ENCODE measurements at places on chromosomes 5 and 9.

- no peak for DNase-seq
Measured at GRCh38 chr5:142235870-142236672, 88.8 kb downstream of the SPRY4 start.

DNA sequence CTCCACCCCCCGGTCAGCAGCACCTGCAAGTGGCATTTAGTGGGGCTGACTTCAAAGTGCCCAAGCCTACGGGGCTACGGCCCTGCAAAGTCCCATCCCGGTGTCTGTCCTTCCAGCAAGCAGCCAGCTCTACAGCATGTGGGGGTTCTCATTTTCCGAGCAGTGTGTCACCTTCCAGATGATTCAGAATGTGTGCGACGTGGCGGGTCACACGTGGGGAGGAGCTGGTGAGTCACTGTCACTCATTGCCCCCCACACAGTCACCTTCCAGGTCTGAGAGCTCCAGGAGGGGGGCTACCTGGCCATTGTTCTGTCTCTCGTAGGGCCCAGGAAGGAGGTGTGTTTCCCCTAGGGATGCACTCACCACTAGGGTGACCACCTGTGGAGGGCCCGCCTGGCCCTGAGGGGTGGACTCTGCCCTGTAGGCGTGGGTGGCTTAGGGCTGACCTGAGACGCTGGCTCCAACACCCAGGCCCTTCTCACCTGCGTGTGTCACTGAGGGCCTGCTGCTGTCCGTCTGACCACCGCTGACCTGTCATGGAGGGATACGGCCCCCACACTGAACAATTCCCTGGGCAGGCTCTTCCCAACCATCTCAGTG, 70.2 kb downstream of the SEMA4D start:
- peak; percentile 76 for DNase-seq

- DNase-seq = no peak
Measured at GRCh38 chr5:124124711-124125229, 612.8 kb downstream of the CSNK1G3 start.

DNA sequence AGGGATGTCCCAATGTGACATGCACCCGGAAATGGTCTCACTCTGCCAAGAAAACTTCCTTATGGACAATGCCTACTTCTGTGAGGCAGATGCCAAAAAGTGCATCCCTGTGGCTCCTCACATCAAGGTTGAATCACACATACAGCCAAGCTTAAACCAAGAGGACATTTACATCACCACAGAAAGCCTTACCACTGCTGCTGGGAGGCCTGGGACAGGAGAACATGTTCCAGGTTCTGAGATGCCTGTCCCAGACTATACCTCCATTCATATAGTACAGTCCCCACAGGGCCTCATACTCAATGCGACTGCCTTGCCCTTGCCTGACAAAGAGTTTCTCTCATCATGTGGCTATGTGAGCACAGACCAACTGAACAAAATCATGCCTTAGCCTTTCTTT, 37.6 kb upstream of the CCDC152 start:
- DNase-seq = no peak

- no peak for DNase-seq
Measured at GRCh38 chr9:83403527-83404238, 134.5 kb downstream of the FRMD3 start.

DNA sequence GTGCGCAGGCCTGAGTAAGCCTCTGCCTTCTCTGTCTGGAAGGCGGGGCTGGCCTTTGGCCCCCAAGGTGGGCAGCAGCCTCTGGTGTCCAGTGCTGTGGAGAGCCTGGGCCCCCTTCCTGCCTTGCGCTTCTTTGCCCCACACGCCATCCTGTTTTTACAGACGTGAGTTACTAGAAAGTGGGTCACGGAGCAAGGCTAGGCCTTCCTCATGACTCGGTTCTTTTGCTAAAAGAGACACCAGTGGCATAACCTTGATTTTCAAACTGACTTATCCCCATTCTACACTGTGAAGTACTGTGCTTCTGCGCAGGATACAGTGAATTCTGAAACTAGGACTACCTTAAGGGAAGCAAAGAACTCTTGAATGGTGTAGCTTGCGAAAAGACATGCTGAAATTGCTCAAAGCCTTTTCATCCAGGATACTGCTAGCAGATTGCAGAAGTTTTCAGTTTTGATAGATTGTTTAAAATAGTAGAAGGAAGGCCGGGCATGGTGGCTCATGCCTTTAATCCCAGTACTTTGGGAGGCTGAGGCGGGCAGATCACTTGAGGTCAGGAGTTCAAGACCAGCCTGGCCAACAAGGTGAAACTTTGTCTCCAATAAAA, 7.2 kb downstream of the ROPN1L start:
- no peak for DNase-seq

DNA sequence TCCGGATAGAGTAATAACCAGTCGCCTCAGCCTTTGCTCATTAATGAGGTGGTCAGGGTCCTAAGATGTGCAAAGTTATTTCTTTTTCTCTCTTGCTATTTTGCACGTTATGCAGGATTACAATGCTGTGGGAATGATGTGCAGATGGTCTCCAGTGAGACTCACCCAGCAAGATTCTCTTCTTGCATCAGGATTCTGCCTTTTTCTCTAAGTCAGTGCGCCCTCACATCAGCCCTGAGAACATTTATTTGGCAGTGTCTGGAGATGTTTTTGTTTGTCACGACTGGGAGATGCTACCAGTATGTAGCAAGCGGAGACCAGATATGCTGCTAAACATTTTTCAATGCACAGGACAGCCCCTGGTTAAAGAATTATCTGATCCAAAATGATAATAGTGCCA, 280.3 kb upstream of the WWC1 start:
- no peak for DNase-seq

GRCh38 chr5:176820937-176821336, 10.6 kb downstream of the UNC5A start:
- DNase-seq = no peak

DNA sequence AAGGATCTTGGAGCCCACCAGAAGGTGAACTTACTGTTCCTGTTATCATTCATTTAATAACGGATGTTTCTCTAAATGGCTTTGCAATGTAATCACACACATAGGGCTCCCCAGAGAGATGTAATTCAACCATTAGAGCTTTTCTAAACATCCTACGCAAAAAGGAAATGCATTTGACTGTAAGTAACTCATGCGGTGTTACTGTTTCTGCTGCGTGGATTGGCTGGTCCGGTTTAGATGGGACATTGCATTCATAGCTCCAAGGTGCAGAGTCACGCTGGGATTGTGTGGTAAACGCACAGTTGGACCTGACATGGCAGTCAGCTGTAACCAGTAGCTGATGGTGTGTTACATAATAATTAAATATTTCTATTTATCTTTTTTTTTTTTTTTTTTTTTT, 185.5 kb upstream of the OTULINL start:
- DNase-seq = no peak

- DNase-seq = no peak
Measured at GRCh38 chr5:7881091-7881490, 12.1 kb downstream of the MTRR start.
